ENCODE measurements at places on chromosomes 1 and 21.

DNA sequence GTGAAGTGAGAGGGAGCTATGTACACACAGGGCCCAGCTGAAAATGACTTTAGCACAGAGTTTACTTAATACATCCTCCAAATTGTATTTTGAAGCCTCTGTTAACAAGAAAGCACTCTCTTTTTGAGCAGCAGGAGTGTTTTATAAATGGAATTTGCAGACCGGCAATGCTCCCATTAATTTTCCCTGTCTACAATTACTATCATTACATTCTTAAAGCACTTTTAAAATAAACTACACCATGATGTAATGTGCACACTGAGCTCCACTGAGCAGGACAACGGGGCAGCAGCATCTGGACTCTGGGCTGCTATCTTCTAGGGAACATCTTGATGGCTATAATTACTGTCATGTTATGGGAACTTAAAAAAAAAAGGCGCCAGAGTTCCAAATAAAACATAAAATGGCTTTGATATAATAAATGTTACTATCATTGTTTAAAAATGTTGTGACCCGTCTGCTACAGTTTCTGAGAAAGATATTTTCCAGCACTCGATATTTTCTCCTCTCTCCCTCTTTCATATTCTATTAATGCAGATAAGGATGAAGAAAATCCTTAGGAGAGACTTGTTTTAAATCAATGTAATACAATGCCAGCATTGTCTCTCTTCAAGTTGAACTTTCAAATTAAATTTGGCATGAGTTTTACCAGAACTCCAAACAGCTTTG lies 150.9 kb downstream of the HLX start:
- DNase-seq, result no peak

GRCh38 chr1:165129568-165130164 lies 226.8 kb downstream of the LMX1A start:
- peak; percentile 9 for DNase-seq

GRCh38 chr1:200206761-200207160 lies 179.3 kb downstream of the NR5A2 start:
- DNase-seq, result no peak

- DNase-seq, result no peak
Measured at GRCh38 chr21:41325138-41325912, 8.7 kb downstream of the FAM3B start.

GRCh38 chr1:236142253-236143103 lies at the start of gene GPR137B:
TSS of gene GPR137B (plus strand) at chr1:236142539. CDS start at chr1:236142623, 84 bp downstream.
- DNase-seq, result no peak

DNA sequence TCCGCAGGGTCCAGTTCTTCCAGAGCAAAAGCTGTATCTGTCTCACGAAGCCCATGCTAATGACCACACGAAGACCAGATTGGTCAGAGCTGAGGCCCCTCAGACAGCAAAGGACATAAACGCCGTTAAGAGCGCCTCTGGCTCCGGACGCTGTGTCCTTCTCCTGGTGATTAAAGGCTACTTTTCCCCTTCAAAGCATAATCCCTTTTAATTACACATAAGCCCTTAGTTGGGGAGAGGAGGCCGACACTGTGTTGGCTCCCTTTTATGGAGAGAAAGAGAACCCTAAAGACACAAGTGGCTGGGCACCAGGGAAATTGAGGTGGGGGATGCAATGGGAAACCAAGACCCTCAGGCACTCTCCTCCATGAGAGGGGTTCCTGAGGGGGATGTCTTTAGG lies at the start of gene ABCA4:
Gene ABCA4, minus strand, starts transcription at position 158 of the 400 bp plus-strand sequence. Its CDS starts 103 bp downstream, at position 55.
- DNase-seq, result no peak

DNA sequence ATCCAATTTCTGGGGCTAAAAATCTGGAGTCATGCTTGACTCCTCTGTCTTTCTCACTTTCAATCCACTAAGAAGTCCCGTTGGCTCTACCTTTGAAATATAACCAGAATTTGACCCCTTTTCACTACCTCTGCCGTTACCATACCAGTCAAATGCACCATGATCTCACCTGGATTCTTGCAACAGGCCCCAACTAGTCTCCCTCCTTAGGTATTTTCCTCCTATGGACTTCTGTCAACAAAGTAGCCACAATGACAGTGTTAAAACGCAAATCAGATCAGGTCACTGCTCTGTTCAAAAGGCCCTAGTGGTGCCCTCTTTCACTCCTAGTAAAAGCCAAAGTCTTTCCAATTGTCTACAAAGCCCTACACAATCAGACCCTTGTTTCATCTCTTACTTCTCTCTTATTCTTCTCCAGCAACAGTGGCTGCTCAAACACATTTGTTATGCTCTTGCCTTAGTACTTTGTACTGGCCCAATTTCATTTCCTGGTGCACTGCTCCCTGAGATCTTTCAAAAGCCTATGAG lies 35.7 kb upstream of the AGL start:
- DNase-seq, result no peak

- no peak for DNase-seq
Measured at GRCh38 chr1:165483412-165483811, 38.5 kb upstream of the RXRG start.

GRCh38 chr1:211259638-211260126 lies 516 bp downstream of the RCOR3 start:
- DNase-seq, result peak; percentile 2

DNA sequence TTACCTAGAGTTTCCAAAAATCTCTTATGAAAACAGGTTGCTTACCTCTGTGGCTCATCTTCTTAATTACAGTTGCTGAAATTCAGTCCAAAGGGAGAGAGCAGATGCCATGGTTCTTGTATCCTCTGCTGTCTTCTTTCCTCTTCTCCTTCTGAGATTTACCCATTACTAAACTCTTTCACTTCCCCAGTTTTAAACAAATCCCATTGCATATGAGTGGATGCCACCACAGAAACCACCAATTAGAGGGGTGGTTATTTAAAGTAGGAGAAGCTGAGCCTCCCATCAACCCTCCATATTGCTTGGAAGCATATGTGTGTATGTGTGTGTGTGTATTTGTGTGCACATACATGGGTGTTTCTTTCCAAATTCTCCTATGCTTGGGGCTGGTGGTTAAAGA lies 128.5 kb upstream of the KCNK1 start:
- DNase-seq, result no peak

GRCh38 chr1:241950390-241950789 lies 7.2 kb upstream of the BECN2 start:
- DNase-seq, result no peak

DNA sequence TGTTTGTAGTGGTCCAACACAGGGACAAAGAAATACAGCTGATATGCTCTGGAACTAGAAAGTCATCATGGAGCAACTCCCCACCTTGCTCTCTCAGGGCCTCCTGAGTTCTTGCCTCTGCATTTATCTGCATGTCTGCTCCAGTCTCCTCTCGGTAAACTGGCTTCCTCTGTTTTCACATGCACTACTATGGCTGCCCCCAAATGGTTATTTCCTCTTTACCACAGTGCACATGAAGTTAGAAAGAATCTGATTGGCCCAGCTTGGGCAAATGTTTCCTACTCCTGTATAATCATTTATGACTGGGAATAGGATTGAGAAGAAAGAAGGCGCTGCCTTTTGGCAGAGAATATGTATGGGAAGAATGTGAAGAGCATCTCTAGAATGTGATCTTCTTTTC lies 16.5 kb upstream of the PSMB2 start:
- DNase-seq, result no peak

GRCh38 chr1:15454256-15454655 lies 2.3 kb upstream of the CELA2A start:
- peak; percentile 48 for DNase-seq

GRCh38 chr1:30410153-30410851 lies 313.1 kb downstream of the MATN1 start:
- no peak for DNase-seq

DNA sequence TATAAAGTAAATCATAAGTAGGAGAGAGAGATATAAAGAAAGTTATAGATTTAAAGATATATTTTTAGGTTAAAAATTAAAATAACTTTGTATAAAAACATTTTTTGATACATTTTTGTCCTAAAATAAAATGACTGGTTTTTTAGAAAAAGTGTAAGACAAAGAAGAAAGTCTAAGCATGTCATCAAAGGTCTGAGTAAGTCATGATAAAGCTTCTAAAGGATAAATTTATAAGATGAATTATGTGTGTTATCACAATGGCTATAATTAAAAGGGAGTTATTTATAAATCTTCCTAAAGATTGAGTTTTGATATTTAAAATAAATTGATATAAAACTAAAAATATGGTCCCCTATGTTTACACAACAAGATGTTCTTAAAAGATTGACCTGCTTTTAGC lies 370.9 kb downstream of the PTPRU start:
- no peak for DNase-seq

- DNase-seq, result no peak
Measured at GRCh38 chr1:203630697-203631096, 4.1 kb downstream of the ATP2B4 start.
